ENCODE measurements at places on chromosomes 2 and 18.

- DNase-seq, result no peak
These were observed 305.4 kb upstream of the HS6ST1 start for GRCh38 chr2:128623776-128624761.

GRCh38 chr2:10783421-10783820 is 29.2 kb downstream of the PDIA6 start:
- no peak for DNase-seq

DNA sequence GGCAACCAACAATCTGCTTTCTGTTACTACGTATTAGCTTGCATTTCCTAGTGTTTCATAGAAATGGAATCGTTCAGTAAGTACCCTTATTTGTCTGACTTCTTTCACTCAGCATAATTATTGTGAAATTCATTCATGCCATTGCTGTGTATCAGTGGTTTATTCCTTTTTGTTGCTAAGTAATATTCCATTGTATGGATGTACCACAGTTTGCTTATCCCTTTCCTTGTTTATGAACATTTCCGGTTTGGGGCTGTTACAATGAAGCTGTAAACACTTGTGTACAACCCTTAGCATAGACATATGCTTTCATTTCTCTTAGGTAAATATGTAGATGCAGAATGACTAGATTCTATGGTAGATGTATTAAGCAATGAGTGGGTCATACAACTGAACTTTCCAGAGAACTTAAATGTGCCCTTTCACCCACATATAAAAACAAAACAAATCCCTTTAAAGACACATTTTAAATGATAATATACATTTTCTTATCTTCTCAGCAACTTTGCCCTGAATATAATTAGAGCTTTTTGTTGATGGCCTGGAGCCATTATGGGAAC is 21.9 kb downstream of the FER1L5 start:
- no peak for DNase-seq

DNA sequence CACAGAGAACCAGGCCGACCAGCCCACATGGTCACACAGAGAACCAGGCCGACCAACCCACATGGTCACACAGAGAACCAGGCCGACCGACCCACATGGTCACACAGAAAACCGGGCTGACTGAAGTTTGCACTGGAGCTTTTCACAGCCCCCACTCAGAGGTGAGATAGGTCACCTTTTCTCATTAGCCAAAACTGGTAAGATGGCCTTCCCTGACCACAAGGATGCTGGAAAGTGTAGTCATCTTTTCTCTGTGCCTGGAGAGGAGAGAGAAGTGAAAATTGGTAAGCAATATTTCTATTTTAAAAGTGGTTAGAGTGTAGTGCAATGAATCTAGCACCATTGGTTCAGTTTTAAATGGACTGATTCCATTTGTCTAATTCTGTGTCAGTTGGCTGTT is 247.1 kb downstream of the NEDD4L start:
- DNase-seq, result no peak

Data from NCI-H187 treated with DMSO at 0.1 percent for 48 hours (cell line).